ENCODE measurements at places on chromosomes 12 and 14.

- DNase-seq, result peak; percentile 72
- peak overlapping the region; percentile 73 for H3K27ac ChIP-seq
- H3K4me3 ChIP-seq, result peak overlapping the region; percentile 27
- no peaks in the 10 kb centered on the region for H3K27me3 ChIP-seq
- H3K36me3 ChIP-seq, result 0 out of 2 replicates have a peak, but pooled peaks cover 3% of the 10 kb centered on the region
These were observed 19.0 kb upstream of the GPRC5A start for GRCh38 chr12:12872139-12872933.

GRCh38 chr12:118034429-118035189, 18.1 kb downstream of the RFC5 start:
- peaks cover 29% of the 10 kb centered on the region for H3K4me1 ChIP-seq
- no peaks in the 10 kb centered on the region for H3K27me3 ChIP-seq
- H3K27ac ChIP-seq, result peak overlapping the region; percentile 66
- H3K4me3 ChIP-seq, result no peak overlapping the region
- peaks cover 68% of the 10 kb centered on the region for H3K36me3 ChIP-seq
- peak; percentile 82 for DNase-seq

GRCh38 chr12:52539083-52539820, 13.7 kb downstream of the KRT71 start:
- DNase-seq, result peak; percentile 52
- no peaks in the 10 kb centered on the region for H3K36me3 ChIP-seq
- peaks cover 6% of the 10 kb centered on the region for H3K27me3 ChIP-seq
- no peaks in the 10 kb centered on the region for H3K4me1 ChIP-seq
- H3K27ac ChIP-seq, result no peak overlapping the region

DNA sequence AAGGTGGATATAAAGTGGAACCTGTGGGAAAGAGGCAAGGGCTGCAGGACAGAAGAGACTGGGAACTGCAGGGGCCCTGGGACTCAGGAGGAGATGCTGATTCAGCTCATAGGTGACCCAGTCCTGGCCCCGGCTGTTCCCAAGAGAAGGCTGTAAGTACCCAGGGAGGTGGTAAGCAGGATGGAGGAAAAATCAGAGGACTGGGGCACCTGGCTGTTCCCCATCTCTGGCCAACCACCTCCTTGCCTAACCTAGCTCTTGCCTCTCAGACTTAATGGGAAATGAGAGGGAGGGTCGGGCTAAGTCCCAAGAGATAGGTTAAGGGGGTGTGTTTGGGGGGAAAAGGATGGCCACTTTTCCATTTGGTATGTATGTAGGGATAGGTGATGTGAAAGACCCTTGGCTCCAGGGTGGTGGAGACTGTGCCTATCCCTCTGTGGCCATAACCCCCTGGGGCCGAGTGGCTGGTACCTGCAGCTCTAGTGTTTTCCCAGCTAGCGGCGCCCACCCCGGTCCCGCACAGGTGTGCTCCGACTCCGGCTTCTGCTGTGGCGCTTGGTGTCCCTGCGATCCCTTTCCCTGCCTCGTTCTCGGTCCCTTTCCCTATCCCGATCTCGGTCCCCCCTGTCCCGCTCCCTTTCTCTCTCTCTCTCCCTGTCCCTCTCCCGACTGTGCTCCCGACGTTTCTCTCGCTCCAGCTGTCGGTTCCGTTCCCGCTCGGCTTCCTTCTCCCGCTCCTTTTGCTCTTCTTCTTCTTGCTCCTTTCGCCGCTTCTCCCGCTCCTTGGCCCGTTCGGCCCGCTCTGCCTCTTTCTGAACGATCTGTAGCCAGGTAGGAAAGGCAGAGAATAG, 1.6 kb upstream of the CDH24 start:
- no peak overlapping the region for H3K4me3 ChIP-seq
- peaks cover 24% of the 10 kb centered on the region for H3K4me1 ChIP-seq
- no peak for DNase-seq
- H3K27ac ChIP-seq, result no peak overlapping the region

DNA sequence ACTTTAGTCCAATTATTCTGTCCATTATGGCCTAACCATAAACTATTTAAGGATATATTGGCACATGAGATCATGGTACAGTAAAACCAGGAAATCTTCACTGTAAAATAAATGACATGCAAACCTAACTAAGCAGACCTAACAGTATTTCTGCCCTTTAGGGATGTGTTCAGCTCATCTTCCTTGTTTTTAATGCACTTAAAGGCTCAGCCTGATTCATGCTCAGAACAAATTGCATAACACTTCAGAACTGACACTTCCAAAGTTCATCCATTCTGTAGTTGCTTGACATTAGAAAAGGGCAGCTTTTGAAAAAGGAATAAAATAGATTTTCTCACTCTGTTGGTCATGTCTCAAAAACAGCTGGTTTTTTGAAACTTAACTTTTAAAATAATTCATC, 708.5 kb downstream of the C12orf50 start:
- H3K4me1 ChIP-seq, result peaks cover 9% of the 10 kb centered on the region
- H3K27me3 ChIP-seq, result no peaks in the 10 kb centered on the region
- no peak overlapping the region for H3K4me3 ChIP-seq
- peak; percentile 9 for DNase-seq

DNA sequence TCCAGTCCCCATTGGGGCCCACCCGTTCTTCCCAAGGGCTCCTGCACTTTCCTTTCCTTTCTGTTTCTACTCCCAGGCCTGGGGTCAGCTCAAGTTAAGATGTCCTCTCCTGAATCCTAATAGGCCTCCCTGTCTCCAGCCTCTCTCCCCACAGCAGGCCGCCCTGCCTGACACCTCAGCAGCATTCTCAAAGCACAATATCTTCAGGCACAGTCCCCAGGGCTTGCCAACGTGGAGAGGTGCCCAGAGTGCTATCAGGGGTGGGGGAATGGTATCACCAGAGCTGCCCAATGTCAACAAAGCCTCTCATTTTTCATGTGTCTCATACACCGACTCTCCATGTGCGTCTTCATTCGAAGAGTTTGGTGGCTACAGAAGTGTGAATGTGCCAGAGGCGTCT, 123.0 kb downstream of the FOXN3 start:
- DNase-seq, result no peak
- no peaks in the 10 kb centered on the region for H3K36me3 ChIP-seq
- no peaks in the 10 kb centered on the region for H3K27me3 ChIP-seq
- no peak overlapping the region for H3K27ac ChIP-seq
- no peaks in the 10 kb centered on the region for H3K4me1 ChIP-seq

DNA sequence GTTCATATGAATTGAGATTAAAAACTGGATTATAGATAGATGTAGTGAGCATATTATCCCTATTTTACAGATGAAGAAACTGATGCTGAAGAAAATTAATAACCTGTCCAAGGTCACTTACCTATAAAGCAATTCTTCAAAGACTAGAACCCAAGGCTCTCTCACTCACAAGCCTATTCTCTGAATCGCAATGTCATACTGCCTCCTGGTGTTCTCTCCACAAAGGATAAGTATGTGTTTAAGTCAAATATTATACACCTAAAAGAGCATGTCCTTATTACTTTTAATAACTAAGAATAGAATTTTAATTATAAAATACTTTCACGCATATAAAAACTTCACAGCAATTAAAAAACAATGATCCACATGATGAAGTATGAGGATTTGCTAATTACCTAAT, 721.3 kb upstream of the USP15 start:
- H3K27me3 ChIP-seq, result no peaks in the 10 kb centered on the region
- H3K4me1 ChIP-seq, result no peaks in the 10 kb centered on the region
- no peak overlapping the region for H3K27ac ChIP-seq

Measured in GM23248 (cell line).